ENCODE measurements at places on chromosomes 11 and 22.

- DNase-seq = no peak
Measured at GRCh38 chr22:26463688-26464087, 19.9 kb downstream of the HPS4 start.

GRCh38 chr11:64793271-64794160 lies 9.5 kb downstream of the MAP4K2 start:
- DNase-seq = no peak

GRCh38 chr11:16883174-16883573 lies 131.0 kb downstream of the PLEKHA7 start:
- no peak for DNase-seq

- no peak for DNase-seq
Measured at GRCh38 chr11:58086528-58086927, 38.8 kb downstream of the OR9I1 start.

- no peak for DNase-seq
Measured at GRCh38 chr22:27064386-27064785, 407.0 kb downstream of the MIAT start.

DNA sequence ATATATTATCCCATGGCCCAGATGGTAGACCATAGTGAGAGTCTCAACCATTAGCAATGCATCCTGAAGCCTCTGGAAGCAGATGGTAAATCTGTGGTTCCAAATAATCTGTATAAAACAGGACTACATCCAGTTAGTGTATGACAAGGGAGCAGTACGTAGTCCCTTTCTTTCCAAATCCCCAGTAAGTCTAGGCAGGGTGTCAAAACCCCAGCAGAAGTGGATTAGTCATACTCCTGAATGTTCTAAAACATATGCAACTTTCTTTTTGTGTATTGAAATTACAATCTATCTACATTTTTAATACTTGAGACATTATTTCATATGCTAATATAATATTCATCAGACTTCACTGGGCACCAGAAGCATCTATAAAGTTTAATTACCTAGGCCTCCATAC lies 295.1 kb upstream of the ANO5 start:
- no peak for DNase-seq

DNA sequence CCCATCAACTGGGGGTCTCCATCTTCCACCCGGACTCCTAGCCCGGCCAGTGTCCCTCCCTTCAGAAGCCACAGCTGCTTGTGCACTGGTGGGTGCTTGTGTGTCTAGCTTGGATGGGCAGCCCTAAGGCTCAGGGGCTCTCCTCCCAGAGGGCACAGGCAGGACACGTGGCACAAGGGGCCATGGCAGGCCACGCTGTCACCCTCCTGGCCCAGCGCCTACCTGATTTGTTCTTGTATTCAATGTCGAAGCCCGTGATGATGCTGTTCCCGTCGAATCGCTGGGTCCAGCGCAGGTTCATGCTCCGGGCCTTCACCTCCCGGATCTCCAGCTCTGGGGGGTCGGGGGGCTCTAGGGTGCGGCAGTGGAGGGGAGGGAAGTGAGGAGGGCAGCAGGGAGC lies 152.6 kb downstream of the CEP164 start:
- no peak for DNase-seq

GRCh38 chr11:132158091-132158490 lies 787.7 kb downstream of the NTM start:
- no peak for DNase-seq

GRCh38 chr11:14506532-14506931 lies 6.9 kb upstream of the COPB1 start:
- DNase-seq = no peak

DNA sequence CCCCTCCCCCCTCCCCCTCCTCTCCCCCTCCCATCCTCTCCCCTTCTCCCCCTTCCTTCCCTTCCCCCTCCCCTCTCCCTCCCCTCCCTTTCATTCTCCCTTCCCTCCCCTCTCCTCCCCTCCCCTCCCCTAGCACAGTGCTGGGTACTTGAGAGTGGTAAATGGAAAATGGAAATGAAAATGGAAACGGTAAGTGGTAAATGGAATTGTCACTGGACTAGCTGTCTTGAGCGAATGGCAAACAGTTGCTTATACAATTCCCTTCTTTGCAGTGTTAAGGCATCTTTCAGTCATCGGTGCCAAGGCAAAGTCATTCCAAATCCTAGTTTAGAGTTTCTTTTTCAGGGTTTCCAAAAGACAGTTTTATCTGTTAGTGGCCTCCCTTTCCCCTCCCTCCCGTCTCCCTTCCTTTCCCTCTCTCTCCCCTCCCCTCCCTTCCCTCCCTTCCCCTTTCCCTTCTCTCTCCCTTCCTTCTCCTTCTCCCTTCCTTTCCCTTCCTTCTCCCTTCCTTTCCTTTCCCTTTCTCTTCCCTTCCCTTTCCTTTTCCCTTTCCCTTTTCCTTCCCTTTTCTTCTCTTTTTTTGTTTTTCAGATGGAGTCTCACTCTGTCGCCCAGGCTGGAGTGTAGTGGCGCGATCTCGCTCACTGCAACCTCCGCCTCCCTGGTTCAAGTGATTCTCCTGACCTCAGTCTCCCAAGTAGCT lies 47.3 kb downstream of the GRAMD1B start:
- no peak for DNase-seq

DNA sequence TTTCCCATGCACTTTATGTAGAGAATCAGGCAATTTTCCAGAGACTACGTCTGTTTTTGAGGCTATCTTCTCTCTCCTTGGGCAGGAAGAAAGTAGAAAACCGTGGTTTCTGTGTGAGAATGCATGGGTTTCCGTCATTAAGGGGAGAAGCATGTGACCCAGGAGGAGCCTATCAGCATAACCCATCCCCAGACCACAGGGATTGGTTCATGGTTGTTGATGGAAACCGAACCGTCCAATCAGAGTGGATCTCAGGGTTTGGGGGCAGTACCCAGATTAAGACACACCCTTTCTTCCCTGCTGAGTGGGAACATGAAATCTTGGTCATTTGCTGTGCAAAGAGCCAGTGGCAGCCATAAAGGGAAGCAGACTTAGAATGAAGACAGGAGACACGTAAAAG lies 517.8 kb downstream of the MN1 start:
- DNase-seq = no peak

GRCh38 chr11:10263929-10264328 lies 30.1 kb downstream of the SBF2 start:
- DNase-seq = no peak

- DNase-seq = no peak
Measured at GRCh38 chr11:85755285-85755684, 55.7 kb downstream of the SYTL2 start.

GRCh38 chr11:15705891-15706290 lies 591.2 kb downstream of the INSC start:
- DNase-seq = no peak

DNA sequence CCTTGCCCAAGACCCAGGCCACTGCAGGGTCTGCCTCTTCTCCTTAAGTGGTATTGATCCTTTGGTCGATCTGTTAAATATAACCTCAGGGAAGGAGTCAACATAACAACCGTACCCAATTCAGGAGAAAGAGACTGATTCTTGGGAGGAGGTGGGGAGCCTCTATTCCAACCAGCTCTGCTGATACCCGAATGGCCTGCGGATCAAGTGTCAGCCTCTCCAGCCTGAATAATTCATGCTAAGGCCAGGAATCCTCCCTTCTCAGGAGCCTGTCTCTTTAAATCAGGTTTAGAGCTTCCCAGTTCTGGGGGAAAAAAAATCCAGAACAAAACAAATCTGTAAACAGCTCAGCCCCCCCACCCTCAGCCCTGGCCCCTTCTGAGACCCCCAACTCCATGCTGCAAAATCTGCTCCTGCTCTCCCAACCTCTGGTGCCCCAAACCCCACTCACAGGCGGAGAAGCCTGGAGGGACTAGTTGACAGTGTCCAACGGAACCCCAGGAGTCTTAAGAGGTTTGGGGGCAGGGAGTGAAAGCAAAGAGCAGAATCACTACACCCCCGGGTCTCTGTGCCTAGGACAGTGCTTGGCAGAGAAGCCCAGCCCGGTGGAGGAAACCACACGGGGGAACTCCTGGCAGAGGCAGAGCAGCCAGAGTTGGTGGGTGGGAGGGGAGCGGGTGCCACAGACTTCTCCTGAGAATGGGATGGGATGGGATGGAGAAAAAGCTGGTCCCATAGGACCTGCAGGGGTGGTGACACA lies 863 bp upstream of the TPBGL start:
- no peak for DNase-seq

- DNase-seq = no peak
Measured at GRCh38 chr11:134613646-134614045, 201.6 kb upstream of the B3GAT1 start.

GRCh38 chr11:106473089-106473722 lies 395.7 kb downstream of the AASDHPPT start:
- no peak for DNase-seq

- DNase-seq = no peak
Measured at GRCh38 chr11:109507836-109508561, 86.0 kb downstream of the C11orf87 start.

- no peak for DNase-seq
Measured at GRCh38 chr11:65128182-65129145, 5.9 kb downstream of the SYVN1 start.

- no peak for DNase-seq
Measured at GRCh38 chr11:79437278-79437980, 3.4 kb downstream of the TENM4 start.

GRCh38 chr22:47159592-47159991 lies 397.1 kb downstream of the TBC1D22A start:
- no peak for DNase-seq

DNA sequence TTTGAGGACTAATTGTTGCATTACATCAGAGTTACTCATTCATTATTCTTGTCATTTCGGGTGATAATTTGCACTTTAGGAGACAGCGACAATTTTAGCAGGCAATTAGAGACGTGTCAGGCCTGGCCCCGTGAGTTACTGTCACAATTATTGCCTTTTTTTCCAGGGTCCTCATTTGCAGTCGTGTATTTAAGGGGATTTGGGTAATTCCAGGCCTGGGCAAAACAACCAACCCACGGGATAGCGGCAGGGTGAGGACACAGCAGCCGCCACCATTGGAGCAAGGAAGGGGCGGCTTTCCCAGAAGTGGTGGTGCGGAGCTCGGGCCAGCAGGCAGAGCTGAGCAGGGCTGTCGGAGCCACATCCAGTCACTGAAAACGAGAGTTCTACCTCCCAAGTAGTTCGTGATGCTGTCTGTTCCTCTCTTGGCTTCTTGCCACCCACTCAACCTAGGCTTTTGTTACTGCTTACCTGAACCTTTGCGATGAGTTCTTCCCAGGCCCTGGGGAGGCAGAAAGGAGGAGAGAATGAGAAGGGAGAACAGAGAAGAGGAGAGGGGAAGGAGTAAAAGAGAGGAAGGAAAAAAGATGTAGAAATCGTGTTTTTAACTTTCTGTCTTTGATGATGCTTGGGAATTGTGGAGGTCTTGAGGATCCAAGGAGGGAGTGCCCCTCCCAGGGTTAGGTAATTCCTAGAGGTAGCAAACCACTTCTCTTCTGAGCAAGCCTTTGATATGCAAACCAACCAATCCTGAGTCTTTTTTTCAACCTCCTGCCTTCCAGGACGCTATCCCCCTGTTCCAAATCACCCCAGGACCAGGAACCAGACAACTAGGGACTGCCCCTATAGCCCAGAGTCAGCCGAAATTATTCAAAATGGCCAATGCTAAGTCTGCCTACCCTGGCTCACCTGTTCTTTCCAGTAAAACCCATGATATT lies 236.1 kb downstream of the MIAT start:
- no peak for DNase-seq

GRCh38 chr22:49735411-49735900 lies 92.2 kb downstream of the BRD1 start:
- no peak for DNase-seq

DNA sequence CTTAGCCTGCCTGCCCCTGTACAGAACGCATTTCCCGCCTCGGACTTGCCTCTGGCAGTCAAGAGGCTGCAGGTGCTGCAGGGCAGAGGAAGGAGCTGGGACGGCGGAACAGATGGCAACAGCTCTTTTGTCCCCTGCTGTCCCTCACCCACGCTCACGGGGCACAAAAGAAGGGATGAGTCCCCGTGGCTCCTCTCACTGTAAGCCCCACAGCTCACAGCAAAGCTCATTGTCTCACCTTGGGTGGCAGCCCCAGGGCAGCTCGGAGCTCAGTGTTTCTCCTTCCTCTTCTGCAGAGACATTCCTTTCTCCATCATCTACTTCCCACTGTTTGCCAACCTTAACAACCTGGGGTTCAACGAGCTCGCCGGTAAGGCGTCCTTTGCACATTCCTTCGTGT lies 24.3 kb downstream of the SLC25A18 start:
- DNase-seq = no peak

DNA sequence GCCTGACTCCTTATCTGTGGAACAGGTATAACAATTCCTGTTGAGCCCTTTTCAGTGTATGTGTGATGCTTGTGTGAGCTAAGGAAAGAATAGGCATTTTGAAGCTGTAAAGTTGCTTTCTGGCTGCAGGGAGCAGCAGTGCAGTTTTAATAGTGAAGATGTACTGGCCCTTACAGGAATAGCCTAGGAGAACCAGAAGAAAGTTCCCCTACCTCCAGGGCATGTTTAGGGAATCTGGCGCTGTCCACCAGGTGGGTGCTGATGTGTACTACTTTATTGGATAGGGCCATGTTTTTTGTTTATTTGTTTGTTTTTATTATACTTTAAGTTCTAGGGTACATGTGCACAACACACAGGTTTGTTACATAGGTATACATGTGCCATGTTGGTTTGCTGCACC lies 11.5 kb downstream of the BMAL1 start:
- no peak for DNase-seq

- DNase-seq = no peak
Measured at GRCh38 chr11:101870510-101870909, 44.3 kb upstream of the CEP126 start.

- DNase-seq = no peak
Measured at GRCh38 chr11:46554213-46555147, 39.3 kb downstream of the AMBRA1 start.

DNA sequence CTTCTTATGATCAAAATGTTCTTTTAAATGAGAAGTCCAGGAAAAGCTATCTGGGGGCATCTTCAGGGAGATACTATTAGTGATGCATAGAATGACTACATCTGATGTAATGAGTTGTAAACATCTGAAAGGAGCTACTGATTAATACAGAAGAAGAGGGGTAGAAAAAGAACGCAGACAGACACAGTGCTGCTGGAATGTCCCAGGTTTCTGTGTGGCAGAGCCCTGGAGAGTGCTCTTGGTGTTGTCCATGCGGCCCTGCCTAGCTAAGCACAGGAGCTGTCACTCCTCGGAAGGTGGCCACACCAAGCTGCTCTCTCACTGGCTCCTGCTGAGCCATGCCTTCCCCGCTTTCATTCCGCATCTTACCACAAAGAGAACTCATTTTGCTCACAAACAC lies 768.8 kb downstream of the OPCML start:
- DNase-seq = no peak

DNA sequence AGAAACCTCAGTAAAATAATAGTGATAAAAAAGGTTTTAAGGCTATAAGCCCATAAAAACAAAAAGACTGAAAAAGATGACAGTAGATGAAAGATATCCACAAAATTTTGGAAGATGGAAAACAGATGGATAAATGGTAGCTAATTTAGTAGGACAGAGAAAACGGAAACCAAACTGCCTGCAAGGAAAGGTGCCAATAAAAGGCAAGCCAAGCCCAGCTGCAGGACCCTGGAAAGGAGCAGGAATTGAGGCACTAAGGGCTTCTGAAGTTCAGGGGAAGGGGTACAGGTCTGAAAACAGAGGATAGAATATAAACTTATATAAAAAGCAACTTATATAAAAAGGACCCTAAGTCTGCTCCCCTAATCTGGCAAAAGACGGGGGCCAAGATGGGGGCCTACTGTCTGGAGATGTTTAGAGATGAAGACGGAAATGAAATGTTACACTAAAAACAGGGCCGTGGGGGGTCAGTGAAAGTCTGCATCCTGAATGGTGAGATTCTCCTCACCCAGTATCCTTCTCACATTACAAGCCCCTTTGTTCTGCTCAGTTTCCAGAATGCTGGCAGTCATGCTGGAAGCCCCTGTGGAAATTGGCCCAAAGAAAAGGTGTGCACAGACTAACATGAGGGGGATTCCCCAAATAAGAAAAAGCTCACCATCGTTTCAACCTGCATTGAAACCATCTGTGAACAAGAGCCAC lies 269.3 kb upstream of the PITPNB start:
- no peak for DNase-seq

Measured in anterior cingulate cortex (tissue), 58 donors.